Endodermal cell (in vitro differentiated cells): ENCODE measurements at places on chromosomes 12 and 14.
A peak's percentile ranks its signal among the peaks of the same experiment; 100 is the strongest.

DNA sequence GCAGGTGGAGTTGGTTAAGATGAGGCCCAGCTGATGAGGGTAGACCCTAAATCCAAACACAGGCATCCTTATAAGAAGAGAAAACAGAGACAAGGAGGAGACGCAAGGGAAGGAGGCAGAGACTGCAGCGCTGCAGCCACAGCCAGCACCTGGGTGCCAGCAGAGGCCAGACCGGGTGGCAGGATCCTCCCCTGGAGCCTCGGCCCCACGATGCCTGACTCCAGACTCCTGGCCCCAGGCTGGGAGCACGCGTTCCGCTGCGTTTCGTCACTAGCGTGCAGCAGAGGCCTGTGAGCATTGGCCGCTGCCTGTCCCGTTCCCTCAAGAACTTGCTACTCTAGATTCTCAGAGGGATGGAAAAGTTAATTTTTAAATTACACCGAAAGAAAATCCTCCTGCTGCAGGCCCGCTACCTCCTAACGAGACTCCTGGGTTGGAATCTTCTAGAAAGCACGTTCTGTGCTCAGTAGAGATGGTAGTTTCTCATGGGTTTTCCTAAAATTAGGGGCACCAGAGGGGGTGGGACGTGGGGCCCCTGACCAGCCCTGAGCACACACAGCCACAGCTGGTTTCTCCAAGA lies 57.7 kb upstream of the FBRSL1 start:
- DNase-seq = no peak

DNA sequence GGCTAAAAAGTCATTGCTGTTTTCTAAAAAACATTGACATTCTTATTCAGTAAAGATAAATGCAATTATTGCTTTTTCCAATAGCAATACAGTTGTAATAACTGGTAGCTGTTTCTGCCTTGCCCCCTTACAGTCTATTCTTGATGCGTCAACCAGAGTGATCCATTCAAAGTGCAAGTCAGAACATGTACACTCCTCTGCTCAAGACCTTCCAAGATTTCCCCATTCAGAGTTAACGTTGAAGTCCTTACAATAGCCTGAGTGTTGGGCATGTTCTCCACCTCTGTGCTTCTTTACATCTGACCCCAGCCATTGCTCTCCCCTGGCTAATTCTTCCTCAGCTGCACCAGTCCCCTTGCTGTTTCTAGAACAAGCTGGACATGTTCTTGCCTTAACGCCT lies 24.3 kb downstream of the VRK1 start:
- DNase-seq = no peak

DNA sequence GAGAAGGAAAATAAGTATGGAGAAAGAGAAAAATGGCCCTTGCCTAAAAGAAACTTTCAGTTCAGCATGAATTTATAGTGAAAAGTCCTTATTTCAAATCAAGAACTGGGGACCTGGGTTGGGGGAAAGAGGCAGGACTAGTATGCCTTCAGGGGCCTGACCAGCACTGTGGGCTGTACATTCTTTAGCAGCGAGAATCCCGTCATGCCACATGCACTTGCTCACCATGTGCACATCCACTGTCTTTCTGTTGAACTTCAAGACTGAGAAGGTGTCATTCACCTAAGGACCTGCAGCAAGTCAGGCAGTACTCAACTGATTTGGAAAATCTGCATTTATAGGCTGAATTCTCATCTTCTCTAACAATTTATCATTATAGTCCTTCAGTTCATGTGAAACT lies 50.2 kb downstream of the RAB35 start:
- no peak for DNase-seq

DNA sequence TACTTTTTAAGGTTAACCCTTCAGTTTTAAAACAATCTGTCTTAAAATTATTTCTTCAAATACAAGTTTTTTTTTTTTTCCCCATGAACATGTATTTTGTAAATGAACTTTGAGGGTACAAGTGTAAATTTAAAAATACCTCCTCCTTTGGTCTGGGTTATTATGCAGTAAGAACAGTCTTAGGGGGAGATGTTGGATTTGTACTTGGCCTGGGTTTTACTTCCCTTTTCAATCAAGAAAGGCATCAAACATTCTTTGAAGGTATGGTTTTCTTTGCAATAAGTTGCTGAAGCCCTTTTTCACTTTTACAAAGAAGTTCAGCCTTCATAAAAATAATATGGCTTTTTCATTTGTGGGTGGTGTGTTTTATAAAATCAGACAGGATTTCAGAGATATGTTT lies 20.5 kb downstream of the WBP11 start:
- DNase-seq = no peak

- DNase-seq = no peak
These were observed 18.6 kb upstream of the CCDC198 start for GRCh38 chr14:57512220-57512619.

- no peak for DNase-seq
These were observed 3.1 kb downstream of the ADCY4 start for GRCh38 chr14:24331731-24332267.

DNA sequence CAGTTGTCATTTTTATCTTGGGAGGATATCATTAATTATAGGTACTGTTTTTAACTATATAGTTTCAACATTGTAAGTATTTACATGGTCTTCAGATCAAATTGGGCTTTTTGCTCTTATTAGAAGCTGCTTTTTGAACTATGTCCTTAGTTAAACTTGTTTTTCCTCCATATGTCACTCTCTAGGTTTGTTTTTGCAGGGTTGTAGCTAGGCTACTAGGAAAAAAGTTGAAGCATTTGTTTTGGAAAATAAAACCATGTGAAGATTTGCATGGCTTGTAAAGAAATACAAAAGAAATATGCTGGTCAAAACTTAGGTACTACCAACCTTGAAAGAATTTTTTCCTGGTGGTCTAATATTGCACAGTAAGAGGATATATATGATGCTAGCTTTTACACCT lies 3.4 kb downstream of the ARID2 start:
- no peak for DNase-seq

DNA sequence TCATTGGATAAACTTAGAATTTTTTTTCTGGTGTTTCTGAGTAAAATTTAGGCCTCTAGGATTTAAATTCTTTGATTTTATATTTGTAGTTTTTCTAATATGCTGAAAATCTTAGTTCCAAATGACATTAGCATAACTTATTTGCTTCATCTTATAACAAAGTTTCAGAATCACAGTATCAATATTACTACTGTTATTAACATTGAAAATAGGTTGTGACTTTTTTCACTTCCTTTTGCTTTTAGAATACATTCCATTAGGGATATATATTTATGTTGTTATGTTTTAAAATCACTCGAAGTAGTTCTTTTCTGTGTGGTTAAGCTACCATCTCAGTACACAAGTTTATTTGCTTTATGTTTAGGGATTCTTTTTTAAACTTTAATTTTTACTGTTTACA lies 12.8 kb downstream of the RAB3IP start:
- DNase-seq = no peak

DNA sequence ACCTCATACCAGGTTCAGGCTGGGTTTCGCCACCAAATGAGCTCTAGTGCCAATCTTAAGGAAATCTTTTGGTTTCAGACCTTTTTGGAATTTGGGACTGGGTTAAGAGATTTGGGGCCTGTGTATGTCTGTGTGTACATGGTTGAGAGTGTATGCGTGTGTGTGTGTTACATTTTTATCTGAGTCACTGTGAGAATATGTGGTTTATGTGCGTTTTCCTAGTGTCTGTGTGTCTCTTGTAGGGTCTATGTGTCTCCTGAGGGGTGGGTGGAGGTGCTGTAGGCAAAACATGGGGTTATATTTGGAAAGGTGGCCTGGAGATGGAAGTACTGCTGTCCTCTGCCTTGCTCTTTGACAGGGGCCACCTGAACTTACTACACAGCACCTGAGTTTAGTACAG lies 17.9 kb downstream of the C12orf43 start:
- no peak for DNase-seq

DNA sequence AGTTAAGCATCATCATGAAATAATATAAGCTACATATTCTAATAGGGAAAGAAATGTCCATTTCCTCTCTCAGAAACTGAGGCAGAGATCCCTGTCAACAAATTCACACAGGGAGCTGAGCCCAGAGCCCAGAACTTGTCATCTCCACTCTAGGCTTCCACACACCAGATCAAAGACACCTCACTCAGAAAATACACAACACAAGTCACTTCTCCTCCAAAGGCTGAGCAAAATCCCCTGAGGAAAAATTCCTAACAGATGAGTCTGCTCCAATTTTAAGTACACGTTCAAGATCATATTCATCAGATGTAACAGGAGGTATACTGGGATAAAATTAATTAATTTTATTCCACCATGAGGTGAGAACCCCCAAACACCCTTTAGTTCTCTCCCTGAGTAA lies 227.3 kb downstream of the DPF3 start:
- DNase-seq = no peak

DNA sequence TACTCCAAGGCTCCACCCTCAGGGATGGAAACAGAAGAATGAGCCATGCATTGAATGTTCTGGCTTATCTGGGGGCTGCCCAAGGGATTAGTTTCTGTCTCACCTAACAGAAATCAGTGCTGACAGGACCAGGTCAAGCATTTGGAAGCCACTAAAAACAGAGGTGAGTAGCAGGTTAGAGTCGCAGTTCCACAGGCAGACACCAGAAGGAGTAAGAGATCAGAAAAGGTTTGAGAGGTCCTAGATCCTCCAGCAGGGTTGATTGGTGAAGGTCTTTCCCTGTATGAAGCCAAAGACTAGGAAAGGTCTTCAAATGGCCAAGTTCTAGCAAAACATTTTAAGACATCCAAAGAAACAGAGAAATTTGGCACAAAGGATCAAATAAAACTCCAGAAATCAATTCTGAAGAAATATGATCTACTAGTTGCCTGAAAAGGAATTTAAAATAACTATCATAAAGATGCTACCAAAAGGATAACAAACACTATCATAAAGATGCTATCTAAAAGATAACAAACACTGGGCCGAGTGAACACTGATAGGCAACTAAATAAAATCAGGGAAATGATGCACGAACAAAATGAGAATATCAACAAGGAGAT lies 19.5 kb upstream of the TTC9 start:
- peak; percentile 91 for DNase-seq
